ENCODE measurements at places on chromosomes 5 and 9. TPM values are rescaled to one million over a fixed set of nuclear protein-coding genes. Genes with fewer than 3 reads are reported as not detected.

DNA sequence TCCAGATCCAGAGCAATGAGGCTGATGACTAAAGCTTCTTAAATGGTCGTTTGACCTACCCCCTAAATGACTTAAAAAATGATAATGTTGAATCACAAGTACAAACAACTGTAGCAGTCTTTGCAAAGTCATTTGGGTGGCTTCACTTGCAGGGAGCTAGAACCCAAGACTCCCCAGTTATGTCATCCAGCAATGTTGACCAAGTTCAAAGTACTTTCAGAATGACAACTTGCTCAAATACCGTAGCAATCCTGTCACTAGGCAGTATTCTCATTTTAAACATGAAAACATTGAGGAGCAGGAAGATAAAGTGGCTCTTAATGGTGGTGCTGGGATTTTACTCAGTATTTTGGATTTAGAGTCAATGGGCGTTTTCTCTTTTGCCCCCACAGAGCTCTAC, 1217.0 kb upstream of the DMAC1 start:
- no peak for DNase-seq

DNA sequence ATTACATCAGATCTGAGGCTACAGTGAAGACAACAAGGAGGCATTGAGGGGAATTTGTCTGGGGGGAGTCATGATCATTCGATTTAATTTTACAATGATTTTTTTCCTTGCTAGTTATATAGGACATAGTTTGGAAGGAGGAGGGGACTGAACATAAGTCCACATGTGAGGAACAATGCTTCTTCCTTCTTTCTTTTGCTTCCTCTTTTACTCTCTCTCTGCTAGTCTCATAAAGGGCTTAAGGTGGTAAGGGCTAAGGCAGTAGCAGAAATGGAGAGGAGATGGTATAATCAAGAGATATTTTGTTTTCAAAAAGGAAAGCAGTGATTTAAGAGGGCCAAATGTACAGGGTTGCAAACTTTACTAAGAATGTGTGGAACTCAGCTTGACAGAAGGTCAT, 64.3 kb downstream of the GRIN3A start:
- DNase-seq, result no peak

- DNase-seq, result no peak
Measured at GRCh38 chr9:8652255-8652654, 852.7 kb upstream of the DMAC1 start.

DNA sequence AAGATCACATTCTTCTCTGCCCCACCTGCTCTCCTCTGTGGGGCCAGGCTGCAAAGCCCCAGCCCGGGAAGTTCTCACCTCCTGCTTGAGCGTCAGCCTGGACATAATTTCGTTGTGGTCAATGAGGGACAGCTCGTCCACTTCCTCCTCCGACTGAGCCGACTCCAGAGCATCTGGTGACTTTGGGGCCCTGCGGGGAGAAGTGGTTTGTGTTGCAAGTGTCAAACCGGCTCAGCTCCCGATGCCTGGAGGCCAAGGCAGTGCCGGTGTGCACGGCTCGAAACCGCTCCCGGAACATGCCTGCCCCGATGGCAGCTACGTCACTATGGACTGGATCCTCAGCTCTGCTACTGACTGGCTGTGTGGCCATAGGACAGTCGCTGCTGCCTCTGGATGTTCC, 52.8 kb downstream of the PRRT1B start:
- DNase-seq, result no peak

The GDA gene
- total RNA-seq, result not detected

DNA sequence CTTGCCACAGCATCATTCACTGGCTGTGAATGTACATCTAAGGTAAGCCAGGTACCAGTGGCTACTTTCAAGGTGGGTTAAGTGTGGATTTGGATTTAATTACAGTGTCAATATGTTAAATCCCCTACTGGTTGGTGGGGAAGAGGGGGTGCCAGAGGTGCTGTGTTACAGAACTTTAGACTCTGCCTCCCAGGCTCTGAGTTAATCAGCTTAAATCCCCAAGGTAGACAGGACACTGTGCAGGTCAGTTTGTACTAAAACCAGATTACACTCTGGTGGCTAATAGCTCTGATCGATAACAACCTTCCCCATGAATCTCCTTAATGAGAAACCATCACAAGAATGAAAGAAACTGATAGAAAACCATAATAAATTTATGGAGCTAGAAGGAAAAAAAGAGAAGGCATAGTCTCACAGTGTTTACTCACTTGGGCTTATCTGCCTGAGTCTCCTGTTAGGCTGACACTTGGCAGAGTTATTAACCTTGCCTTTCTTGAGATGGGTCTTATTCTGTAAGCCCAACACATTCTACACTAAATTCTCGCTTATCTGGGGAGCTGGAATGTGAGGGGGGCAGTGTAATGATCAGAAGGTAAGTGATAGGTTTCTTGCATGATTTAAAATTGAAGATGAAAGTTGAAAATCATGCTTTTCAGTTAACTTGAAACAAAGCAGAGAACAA, 106.8 kb downstream of the LMNB1 start:
- DNase-seq, result no peak

The SHROOM1 gene
- 5.6 TPM for total RNA-seq

DNA sequence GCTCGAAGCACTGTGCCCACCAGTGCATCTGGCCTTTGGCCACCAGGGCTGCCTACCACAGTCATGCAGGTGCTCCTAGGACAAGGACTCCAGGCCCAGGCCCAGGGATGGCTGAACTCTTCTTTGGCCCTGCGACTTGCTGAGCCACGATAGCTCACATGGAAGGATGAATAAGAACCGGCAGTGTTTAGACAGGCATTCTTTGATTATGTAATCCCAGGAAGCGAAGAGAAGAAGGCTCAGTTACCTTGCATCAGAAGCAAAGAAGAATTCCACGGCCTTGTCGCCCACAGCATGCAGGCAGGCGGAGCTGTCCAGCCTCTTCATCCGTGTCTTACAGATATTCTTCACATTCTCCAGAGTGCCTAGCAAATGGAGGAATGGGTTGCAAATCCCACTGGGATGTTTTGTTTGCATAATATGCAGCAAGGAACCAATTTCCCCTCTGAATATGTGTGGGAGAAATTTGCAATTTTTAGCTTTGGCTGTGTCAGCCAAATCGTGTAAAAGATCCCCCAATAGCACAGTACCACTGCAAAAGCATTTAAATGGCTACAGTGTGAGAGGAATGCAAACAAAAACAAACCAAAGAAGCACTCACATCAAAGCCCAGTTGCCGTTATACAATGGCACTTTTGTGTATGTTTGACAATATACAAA, 29.1 kb downstream of the GFPT2 start:
- DNase-seq, result no peak

The SLC34A1 gene
- total RNA-seq, result 0.05 TPM
